Liver (tissue), 10 donors: ENCODE measurements at places on chromosomes 6 and 20.

DNA sequence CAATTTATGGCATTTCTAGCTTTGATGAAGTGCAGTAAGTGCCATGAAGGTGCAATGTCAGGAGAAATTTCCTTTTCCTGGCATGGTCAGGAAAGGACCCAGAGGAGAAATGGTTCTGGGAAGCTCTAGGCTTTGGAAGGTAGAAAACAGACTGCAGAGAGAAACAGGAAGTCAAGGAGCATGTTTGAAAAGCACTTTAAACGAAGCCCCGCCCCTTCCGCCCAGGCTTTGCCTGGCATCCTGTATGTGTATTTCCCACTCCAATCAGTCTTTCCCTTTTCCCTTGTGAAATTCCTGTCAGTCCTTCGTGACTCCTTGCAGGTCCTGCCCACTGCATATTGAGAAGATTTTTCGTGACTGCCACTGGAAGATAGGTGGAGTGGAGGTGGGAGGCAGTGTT, 320.9 kb upstream of the SASH1 start:
- H3K27me3 ChIP-seq: no peaks in the 10 kb centered on the region
- DNase-seq: no peak
- no peak overlapping the region for H3K4me3 ChIP-seq
- no peak overlapping the region for H3K27ac ChIP-seq

- H3K36me3 ChIP-seq: no peaks in the 10 kb centered on the region
- no peak overlapping the region for H3K27ac ChIP-seq
Measured at GRCh38 chr20:58749979-58750378, 57.4 kb downstream of the NPEPL1 start.

GRCh38 chr20:59575653-59576052, 28.7 kb upstream of the PHACTR3 start:
- H3K27me3 ChIP-seq: peaks cover 6% of the 10 kb centered on the region
- no peak overlapping the region for H3K27ac ChIP-seq
- peaks cover 6% of the 10 kb centered on the region for H3K4me1 ChIP-seq
- no peaks in the 10 kb centered on the region for H3K36me3 ChIP-seq
- no peak for DNase-seq

GRCh38 chr6:131979515-131980337, 28.6 kb upstream of the CCN2 start:
- H3K27me3 ChIP-seq: no peaks in the 10 kb centered on the region
- peaks cover 38% of the 10 kb centered on the region for H3K4me1 ChIP-seq
- H3K4me3 ChIP-seq: no peak overlapping the region
- H3K27ac ChIP-seq: peak overlapping the region; percentile 89
- H3K36me3 ChIP-seq: no peaks in the 10 kb centered on the region
- DNase-seq: no peak

DNA sequence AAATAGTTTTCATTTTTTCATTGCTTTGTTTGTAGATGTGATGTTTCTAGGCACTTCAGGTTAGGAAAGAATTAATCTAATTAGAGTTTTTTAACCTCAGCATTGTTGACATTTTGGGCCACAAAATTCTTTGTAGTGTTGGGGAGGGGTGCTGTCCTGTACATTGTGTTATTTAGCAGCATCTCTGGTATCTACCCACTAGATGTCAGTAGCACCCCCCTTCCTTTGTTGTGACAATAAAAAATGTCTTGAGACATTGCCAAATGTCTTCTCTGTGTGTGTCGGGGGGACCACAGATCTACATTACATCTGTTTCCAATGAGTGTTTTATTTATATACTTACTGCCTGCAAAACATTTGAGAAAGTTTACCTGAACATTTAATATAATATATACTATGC, 45.6 kb downstream of the EYA4 start:
- H3K27me3 ChIP-seq: no peaks in the 10 kb centered on the region
- H3K36me3 ChIP-seq: no peaks in the 10 kb centered on the region
- no peak for DNase-seq
- no peak overlapping the region for H3K4me3 ChIP-seq
- H3K27ac ChIP-seq: no peak overlapping the region
- H3K4me1 ChIP-seq: no peaks in the 10 kb centered on the region

DNA sequence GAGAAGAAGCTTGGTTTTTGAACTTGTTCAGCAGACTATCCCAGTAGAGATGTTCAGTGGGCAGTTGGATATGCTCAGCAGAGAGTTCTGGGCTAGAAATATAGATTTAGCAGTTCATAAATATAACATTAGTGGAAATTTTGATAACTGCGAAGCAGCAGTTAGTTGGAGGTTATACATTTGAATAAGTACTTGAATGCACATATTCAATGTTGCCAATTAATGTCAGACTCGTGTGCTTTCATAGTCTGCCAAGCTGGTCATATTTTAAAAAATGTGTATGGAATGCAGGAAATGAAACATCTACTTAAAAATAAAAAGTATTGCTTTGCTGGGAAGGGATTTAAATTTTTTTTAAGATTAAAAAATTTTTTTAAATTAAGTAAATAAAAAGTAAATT, 92.5 kb upstream of the E2F3 start:
- no peak for DNase-seq
- no peak overlapping the region for H3K4me3 ChIP-seq
- no peaks in the 10 kb centered on the region for H3K4me1 ChIP-seq
- no peaks in the 10 kb centered on the region for H3K36me3 ChIP-seq
- no peaks in the 10 kb centered on the region for H3K27me3 ChIP-seq

GRCh38 chr20:56299362-56299761, 50.8 kb downstream of the MC3R start:
- H3K27ac ChIP-seq: no peak overlapping the region
- no peak for DNase-seq
- no peaks in the 10 kb centered on the region for H3K4me1 ChIP-seq
- H3K4me3 ChIP-seq: no peak overlapping the region
- H3K36me3 ChIP-seq: no peaks in the 10 kb centered on the region
- H3K27me3 ChIP-seq: peaks cover 2% of the 10 kb centered on the region

DNA sequence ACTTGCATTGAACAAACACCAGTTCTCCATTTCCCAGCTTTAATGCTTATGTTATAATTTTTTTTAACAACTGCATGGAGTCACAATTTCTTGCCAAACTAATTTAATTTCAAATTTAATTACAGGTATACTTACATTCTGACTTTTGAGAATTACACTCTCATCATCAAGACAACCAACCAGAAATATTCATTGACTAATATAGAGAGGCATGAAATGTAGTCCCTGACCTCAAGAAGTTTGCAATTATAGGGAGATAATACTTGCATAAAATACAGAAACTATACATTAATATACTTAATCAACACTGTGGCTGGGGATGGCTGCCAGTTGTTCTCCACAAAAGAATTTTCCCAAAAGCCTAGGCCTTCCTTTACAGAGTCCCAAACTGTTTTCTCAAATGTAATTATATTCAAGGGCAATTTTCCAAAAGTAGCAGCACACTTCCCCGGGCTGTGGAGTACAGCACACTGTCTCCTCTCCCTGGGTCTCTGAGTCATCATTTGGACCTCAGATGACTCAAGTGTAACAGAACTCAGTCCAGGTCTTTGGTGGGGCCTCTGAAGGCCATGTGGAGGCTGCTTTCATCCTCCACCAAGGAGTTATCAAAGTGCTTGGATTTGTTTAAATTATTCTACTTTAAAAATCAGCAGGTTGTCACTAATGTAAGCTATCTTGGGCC, 114.1 kb downstream of the KIF16B start:
- no peak for DNase-seq
- H3K4me1 ChIP-seq: no peaks in the 10 kb centered on the region
- no peak overlapping the region for H3K4me3 ChIP-seq

- no peaks in the 10 kb centered on the region for H3K4me1 ChIP-seq
- H3K4me3 ChIP-seq: no peak overlapping the region
- DNase-seq: no peak
- no peak overlapping the region for H3K27ac ChIP-seq
Measured at GRCh38 chr6:113057567-113058053, 710.5 kb downstream of the RFPL4B start.

GRCh38 chr6:7052443-7053011, 55.2 kb upstream of the RREB1 start:
- H3K4me1 ChIP-seq: peaks cover 4% of the 10 kb centered on the region
- H3K27me3 ChIP-seq: no peaks in the 10 kb centered on the region
- H3K4me3 ChIP-seq: peak overlapping the region; percentile 51

- H3K4me1 ChIP-seq: no peaks in the 10 kb centered on the region
- no peaks in the 10 kb centered on the region for H3K27me3 ChIP-seq
- H3K27ac ChIP-seq: no peak overlapping the region
Measured at GRCh38 chr6:117955684-117956256, 48.7 kb downstream of the SLC35F1 start.

DNA sequence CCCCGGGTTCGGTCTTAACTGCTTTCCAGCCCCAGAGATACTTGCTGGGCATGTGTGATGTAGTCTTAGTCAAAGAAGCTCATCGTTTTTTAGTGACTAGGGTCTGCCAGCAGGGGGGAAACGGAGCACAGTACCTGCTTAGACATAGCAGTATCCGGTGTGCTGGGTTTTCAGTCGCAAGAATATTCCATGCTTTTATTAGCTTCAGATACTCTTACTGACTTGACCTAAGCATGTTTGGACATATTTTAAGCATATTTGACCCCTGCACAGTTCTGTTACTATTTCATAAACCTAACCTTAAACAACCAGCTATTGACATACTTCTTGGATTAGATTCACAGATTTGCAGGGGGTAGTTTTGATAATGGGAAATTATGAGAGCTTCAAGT, 3.0 kb downstream of the E2F3 start:
- H3K36me3 ChIP-seq: no peaks in the 10 kb centered on the region
- DNase-seq: peak; percentile 50
- H3K4me3 ChIP-seq: peak overlapping the region; percentile 95
- H3K27me3 ChIP-seq: no peaks in the 10 kb centered on the region

GRCh38 chr20:3702611-3703391, 9.6 kb downstream of the SIGLEC1 start:
- H3K36me3 ChIP-seq: no peaks in the 10 kb centered on the region
- H3K27ac ChIP-seq: no peak overlapping the region
- H3K27me3 ChIP-seq: no peaks in the 10 kb centered on the region
- DNase-seq: no peak
- no peaks in the 10 kb centered on the region for H3K4me1 ChIP-seq

DNA sequence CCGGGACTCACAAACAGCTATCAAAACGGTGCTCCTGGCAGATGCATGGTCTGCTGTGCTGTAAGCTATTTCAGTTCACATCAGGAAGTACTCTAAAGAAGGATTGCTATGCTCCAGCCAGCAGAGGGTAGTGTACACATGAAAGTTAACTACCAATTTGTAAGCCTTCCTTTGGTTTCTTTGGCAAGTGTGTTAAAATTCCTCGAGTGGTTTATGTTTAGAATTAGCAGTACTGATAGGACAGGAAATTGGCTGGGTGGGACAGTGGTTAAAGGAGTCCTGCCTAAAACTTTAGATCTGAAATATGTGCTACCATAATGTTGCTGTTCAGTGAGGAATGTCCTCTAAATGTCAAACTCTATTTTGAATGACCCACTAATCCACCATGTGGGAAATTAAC, 47.4 kb downstream of the TRMT11 start:
- no peaks in the 10 kb centered on the region for H3K4me1 ChIP-seq
- no peak overlapping the region for H3K27ac ChIP-seq
- peaks cover 4% of the 10 kb centered on the region for H3K36me3 ChIP-seq
- H3K4me3 ChIP-seq: no peak overlapping the region
- DNase-seq: no peak

DNA sequence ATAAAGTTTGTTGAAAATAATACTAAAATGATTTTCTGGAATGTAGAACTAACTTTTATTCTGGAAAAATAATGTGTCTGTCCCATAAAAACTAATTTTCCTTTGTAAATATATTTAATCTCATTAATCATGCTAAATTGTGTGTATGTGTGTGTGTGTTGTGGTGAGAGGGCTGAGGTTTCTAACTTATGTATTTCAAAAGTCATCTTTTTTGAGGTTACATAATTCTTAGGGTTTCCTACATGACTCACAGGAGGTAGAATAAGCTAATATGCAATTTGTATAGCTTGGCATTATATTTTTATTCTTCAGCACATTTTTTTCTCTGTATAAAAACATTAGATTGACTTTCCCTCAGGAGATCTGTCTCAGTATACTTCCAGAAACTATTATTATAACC, 64.1 kb upstream of the CLVS2 start:
- DNase-seq: no peak
- no peaks in the 10 kb centered on the region for H3K4me1 ChIP-seq
- no peak overlapping the region for H3K4me3 ChIP-seq
- H3K27ac ChIP-seq: no peak overlapping the region
- no peaks in the 10 kb centered on the region for H3K36me3 ChIP-seq

- no peaks in the 10 kb centered on the region for H3K4me1 ChIP-seq
- no peak overlapping the region for H3K27ac ChIP-seq
- no peaks in the 10 kb centered on the region for H3K27me3 ChIP-seq
- H3K4me3 ChIP-seq: no peak overlapping the region
- H3K36me3 ChIP-seq: no peaks in the 10 kb centered on the region
- DNase-seq: no peak
Measured at GRCh38 chr20:19588732-19589131, 169.3 kb upstream of the RIN2 start.

DNA sequence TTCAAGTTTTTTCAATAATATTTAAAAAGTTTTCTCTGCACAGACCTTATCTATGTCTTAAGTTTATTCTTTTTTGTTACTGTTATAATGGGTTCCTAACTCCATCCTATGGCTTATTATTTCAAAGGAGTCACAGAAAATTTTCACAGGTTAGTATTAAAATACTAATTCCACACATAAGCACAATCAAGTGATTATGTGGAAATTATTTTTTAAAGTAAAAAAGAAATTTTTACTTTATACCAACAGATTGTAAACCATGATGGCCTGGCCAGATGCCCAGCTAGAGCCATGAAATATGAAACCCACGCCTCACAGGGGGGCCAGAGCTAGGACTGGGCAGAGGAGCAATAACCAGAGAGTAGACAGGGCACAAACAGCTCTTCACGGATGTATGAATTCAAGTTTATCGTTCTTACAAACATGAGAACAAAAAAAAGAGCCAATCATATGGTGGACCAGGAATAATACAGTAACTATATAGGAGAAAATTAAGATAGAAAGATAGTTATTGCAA, 34.0 kb downstream of the NUDT3 start:
- no peaks in the 10 kb centered on the region for H3K36me3 ChIP-seq
- H3K27me3 ChIP-seq: no peaks in the 10 kb centered on the region
- H3K27ac ChIP-seq: no peak overlapping the region
- no peak for DNase-seq
- peaks cover 4% of the 10 kb centered on the region for H3K4me1 ChIP-seq
- H3K4me3 ChIP-seq: no peak overlapping the region

- no peak overlapping the region for H3K27ac ChIP-seq
- H3K36me3 ChIP-seq: no peaks in the 10 kb centered on the region
- DNase-seq: no peak
Measured at GRCh38 chr6:41693281-41694240, 41.8 kb downstream of the TFEB start.

- no peak for DNase-seq
- H3K4me1 ChIP-seq: peaks cover 5% of the 10 kb centered on the region
- H3K4me3 ChIP-seq: no peak overlapping the region
- no peaks in the 10 kb centered on the region for H3K36me3 ChIP-seq
Measured at GRCh38 chr6:78810698-78811097, 56.7 kb upstream of the IRAK1BP1 start.
